H7 (cell line): ENCODE measurements at places on chromosomes 12 and 14. TPM values are rescaled to one million over a fixed set of nuclear protein-coding genes. Genes with fewer than 3 reads are reported as not detected.

- DNase-seq: peak; percentile 93
These were observed at the start of gene POLE2 for GRCh38 chr14:49687942-49688700. POLE2 (minus strand) TSS chr14:49688214; CDS start chr14:49688203, 11 bp downstream.

- DNase-seq: peak; percentile 49
These were observed 30.5 kb downstream of the RPH3A start for GRCh38 chr12:112822056-112822455.

ATP23 gene
- 20.6 and 21.9 TPM in 2 replicates for total RNA-seq

- DNase-seq: no peak
These were observed 36.7 kb downstream of the TBC1D15 start for GRCh38 chr12:71876137-71876799.

TTC9 gene
- total RNA-seq: 12.1 and 14.9 TPM in 2 replicates
